Fibroblast of skin of right quadriceps (primary cell): ENCODE measurements at places on chromosomes 5 and 9.

DNA sequence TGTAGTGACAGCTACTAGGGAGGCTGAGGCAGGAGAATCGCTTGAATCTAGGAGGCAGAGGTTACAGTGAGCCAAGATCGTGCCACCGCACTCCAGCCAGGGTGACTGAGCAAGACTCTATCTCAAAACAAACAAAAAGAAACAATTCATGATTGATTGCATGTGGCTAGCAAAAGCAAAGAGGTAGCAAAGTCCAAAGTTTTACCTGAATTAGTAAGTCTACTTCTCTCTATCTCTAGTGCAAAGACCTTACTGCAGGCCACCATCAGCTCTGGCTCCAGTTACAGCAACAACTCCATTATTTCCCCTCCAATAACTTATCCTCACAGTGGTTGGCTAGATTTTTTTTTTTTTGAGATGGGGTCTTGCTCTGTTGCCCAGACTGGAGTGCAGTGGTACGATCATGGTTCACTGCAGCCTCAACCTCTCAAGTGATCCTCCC is 6.2 kb upstream of the SAR1B start:
- no peak for DNase-seq

DNA sequence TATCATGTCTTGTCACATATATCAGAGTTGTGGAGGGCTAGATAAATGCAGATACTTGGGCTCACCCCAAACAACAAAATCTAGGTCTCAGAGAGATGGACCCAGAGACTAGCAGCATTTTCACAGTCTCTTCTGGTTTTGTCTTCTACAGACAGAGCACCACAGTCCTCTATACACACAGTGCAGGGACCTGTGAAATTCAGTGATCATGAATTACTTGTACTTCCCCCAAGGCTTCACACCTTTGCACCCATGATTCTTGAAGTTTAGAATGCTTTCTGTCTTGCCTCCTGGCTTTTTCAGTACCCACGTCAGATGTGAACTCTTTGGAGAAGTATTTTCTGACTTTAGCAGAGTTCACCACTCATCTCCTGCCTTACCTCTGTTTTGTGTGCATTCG is 371.5 kb upstream of the PRR16 start:
- no peak for DNase-seq

DNA sequence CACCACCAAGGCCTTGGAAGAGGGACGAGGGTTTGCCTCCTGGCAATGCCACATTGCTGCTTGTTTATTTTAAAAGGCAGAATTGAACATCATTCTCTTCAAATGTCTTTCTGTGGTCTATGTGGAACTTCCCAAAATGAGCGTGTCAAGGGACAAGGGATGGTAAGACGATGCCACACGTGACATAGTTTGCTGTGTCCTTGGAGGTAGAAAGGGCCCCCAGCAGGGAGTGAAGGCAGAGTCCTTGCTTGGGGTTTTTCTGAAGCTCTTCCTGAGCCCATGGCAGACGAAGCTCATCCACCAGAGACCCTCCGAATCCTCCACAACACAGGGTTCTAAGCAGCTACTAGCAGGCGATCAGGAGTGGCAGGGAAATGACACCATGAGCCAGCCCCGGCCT is 28.3 kb downstream of the PRRX2 start:
- DNase-seq, result no peak

DNA sequence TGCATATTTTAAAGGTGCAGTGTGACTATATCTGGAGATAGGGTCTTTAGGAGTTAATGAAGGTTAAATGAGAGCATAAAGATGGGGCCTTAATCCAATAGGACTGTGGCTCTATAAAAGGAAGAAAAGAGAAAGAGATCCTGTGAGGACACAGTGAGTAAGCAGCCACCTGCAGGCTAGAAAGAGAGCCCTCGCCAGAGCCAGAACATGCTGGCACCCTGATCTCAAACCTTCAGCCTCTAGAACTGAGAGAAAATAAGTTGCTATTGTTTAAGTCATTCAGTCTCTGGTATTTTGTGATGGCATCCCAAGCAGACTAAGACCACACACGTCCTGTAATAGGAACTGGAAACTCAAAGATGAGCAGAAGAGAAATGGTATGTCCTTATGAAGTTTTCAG is 41.0 kb downstream of the RNF180 start:
- no peak for DNase-seq

- no peak for DNase-seq
These were observed 377.7 kb upstream of the IRX1 start for GRCh38 chr5:3217771-3218495.

DNA sequence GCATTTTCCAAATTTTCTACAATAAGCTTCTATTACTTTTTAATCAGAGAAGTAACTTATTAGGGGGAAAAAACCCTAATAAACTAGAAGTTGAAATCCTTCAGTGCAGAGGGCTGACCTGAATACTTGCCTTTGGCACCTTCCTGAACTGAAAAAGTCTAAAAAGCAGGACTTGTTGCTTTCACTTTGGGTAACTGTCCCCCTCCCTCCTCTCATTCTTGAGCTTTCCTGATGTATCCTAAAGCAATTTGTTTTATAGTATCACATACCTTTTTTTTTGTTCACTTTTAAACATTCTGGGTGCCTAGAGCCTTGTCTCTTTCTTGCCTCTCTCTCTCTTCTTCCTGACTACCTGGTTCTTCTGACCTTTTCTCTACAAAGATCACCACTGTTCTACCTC is 64.0 kb upstream of the ERBIN start:
- DNase-seq, result peak; percentile 44

DNA sequence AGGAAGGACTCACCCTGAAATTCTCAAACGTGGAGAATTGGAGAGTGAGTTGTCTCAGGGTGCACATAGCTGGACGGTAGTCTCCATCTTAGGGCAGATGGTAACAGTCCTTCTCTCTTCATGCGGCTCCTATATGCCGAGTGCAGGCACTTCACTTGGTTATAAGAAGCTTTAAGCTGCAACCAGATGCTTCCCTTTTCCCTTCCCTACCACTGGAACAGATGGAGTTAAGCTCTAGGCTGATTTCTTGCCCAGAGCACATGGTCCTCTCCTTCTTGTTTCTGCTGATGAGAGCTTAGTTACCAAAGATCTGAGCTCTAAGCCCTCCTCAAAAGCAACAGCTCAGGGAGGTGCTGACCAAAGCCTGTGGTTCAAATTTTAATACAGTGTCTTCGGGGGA is 355.7 kb downstream of the ARHGEF28 start:
- no peak for DNase-seq

DNA sequence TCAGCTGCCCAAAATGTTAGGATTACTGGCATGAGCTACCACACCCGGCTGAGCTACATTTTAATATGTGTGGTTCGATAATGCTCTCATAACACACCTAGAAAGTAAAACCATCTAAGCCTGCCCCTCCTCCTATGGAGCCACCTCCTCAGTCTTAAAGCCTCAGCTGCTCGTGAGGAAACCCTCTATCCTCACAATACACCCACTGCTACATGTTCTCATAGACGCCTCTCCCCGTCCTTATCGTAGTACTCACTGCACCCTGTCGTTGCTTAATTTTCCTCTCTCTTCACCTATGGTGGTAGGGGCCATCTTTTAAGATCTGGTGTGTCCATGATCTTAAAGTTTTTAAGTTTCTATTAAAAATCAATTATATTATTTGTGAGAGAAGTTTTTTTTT is 72.9 kb downstream of the RCL1 start:
- no peak for DNase-seq

DNA sequence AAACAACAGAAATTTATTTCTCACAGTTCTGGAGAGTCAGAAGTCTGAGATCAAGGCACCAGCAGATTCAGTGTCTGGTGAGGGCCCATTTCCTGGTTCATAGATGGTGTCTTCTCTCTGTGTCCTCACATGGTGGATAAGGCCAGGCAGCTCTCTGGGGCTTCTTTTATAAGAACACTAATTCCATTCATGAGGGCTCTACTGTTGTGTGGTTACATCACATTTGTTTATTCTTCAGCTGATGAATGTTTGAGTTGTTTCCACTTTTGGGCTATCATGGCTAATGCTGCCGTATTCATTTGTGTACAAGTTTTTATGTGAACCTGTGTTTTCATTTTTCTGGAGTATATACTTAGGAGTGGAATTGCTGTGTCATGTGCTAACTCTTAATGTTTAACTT is 35.2 kb downstream of the DDX4 start:
- no peak for DNase-seq
